Central memory CD8-positive, alpha-beta T cell (primary cell): ENCODE measurements at places on chromosomes 5 and 9.

GRCh38 chr5:981456-981855, 27.1 kb upstream of the NKD2 start:
- no peak for DNase-seq
- peaks cover 47% of the 10 kb centered on the region for H3K27me3 ChIP-seq
- peak overlapping the region; percentile 61 for H3K27ac ChIP-seq
- H3K4me3 ChIP-seq, result no peak overlapping the region
- H3K36me3 ChIP-seq, result no peaks in the 10 kb centered on the region

- peaks cover 19% of the 10 kb centered on the region for H3K27me3 ChIP-seq
- H3K4me1 ChIP-seq, result no peaks in the 10 kb centered on the region
- H3K27ac ChIP-seq, result no peak overlapping the region
- DNase-seq, result no peak
Observed at GRCh38 chr5:74424162-74424868, 216.2 kb downstream of the ENC1 start.

DNA sequence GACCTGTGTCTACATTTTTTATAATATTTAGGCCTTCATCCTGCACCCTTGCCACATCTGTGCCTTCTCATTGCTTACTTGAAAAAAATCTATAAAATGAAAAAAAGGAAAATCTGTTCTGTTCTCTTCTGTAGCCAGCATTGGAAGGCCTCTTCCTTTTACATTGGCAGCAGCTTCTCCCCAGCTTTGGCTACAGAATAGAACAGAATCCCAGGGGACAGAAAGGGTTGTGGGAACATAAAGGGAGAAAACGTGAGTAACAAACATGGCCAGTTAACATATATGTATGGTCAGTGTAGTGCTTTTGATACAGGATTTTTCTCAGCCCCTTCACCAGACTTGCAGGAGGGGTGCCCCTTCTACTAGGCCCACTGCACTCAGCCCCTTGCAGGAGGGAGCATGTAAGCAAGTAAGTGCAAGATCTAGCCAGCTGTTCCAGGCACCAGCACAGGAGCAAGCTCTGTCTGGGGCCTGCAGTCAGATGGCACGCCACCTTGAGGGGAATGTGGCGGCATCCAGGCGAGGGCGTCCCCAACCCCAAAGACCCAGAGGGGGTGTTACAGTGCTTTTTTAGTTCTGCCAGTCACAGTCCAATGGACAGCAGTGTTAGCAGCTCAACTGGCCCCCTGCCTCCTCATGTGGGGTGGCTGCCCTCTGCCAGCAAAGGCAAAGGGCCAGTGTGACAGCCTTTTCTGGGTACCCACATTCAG, 330.5 kb upstream of the ZNF462 start:
- no peak overlapping the region for H3K4me3 ChIP-seq
- H3K27me3 ChIP-seq, result no peaks in the 10 kb centered on the region
- no peak for DNase-seq
- H3K36me3 ChIP-seq, result peaks cover 3% of the 10 kb centered on the region

DNA sequence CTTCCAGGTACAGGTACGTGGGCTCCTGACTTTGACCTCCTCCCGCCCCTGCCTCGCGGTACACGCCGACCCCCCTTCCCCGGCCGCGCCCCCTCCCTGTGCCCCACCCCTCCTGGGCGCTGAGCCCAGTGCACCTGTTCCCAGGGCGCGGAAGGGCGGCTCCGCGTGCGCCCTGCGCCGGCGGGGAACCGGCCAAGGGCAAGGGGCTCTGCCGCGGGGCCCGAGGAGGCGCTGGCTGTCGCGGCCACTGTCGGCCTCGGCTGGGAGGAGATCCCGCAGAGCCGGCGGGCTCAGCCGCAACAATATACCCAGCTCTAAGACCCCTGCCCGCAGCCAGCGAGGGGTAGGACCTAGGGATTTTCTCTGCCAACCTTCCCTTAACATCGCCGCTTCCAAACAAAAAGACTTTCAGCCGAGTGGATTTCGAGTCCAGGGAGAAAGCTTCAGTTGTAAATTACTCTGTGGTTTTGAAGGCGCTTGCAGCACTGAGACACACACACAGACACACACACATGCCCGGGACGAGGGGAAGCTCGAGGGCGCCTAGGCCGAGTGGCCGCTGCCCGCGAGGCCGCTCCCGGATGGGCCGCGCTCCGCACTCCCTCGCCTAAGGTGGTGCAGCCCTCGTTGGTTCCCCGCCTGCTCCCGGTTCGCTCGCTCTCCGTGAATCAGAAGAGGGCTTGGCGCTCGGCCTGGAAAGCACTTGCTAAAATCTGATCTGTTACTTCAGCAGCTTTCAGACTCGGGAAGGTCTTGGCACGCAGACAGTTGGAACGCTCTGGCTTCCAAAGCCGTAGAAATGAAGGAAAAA, 1.2 kb downstream of the FGF18 start:
- H3K27me3 ChIP-seq, result peaks cover 29% of the 10 kb centered on the region
- peaks cover 13% of the 10 kb centered on the region for H3K4me1 ChIP-seq
- peaks cover 8% of the 10 kb centered on the region for H3K36me3 ChIP-seq
- H3K4me3 ChIP-seq, result peak overlapping the region; percentile 70

GRCh38 chr5:37272511-37272910, 23.3 kb upstream of the CPLANE1 start:
- no peak for DNase-seq
- H3K27ac ChIP-seq, result no peak overlapping the region
- no peaks in the 10 kb centered on the region for H3K27me3 ChIP-seq
- no peak overlapping the region for H3K4me3 ChIP-seq
- H3K36me3 ChIP-seq, result no peaks in the 10 kb centered on the region
